NK-92 treated with Interleukin-12 subunit alpha and Interleukin-12 subunit beta, amount 100 ng/mL, for 24 hours (cell line): ENCODE measurements at places on chromosomes 7 and 10.

DNA sequence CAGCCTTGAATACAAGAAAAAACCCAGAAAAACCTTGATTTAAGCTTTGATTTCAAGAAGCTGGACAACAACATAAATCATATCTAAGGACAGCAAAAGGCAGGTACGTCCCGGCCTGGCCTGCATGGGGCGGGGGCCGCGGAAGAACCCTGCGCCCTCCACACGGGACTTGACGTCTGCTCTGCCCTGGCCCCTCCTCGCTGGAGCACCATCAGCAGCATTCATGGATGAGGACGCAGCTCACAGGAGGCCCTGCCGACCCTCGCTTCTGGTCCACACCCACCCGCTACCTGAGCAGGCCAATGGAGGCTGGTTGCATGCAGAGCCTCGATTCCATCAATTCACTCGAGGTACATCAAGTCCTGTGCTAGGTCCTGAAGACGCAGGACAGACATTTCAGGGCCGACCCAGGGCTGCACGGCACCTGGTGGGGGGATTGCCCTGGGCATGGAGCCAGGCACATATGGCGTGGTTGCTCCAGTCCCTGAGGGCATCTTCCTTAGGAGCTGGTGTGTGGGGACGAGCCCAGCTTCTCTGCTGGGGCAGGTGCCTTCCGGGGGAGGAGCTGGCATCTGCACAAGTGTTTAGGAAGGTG lies 63.1 kb upstream of the NKX6-2 start:
- DNase-seq = no peak

GRCh38 chr7:149569726-149570422 lies 72.3 kb upstream of the ZNF746 start:
- DNase-seq = no peak

DNA sequence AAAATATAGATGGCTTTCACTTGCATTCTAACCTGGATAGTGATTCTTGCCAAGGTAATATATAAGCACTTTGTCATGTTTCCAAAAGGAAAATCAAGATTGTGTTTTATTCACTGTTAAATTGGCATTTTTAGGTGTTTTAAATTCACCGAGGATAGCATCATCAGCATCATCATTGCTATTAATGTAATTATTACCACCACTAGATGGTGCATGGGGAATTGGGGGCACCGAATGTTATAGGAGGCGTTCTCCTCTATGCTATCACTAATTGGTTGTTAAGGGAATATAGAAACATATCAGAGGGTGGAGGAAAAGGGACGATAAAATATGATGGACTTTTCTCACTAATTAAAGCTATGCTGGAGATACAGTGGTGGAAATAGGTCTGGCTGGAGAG lies 95.5 kb downstream of the CELF2 start:
- DNase-seq = no peak

DNA sequence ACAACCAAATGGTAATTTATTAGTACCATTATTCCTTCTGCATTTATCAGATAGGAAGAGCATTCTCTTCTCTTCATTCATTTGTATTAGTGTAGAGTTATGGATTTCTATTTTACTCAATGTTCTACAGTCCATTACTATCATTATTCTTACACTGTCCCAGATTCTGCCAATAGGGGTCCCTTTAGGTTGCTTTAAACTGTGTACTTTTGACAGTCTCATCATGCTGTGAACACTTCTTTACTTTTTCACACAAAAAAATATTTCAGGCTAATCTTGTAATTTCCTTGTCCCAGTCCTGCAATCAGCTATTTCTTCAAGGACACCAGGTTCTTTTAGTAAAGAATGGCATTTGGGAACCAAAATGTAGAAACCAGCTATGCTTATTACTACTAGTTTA lies 99.3 kb downstream of the ZNF248 start:
- DNase-seq = no peak

DNA sequence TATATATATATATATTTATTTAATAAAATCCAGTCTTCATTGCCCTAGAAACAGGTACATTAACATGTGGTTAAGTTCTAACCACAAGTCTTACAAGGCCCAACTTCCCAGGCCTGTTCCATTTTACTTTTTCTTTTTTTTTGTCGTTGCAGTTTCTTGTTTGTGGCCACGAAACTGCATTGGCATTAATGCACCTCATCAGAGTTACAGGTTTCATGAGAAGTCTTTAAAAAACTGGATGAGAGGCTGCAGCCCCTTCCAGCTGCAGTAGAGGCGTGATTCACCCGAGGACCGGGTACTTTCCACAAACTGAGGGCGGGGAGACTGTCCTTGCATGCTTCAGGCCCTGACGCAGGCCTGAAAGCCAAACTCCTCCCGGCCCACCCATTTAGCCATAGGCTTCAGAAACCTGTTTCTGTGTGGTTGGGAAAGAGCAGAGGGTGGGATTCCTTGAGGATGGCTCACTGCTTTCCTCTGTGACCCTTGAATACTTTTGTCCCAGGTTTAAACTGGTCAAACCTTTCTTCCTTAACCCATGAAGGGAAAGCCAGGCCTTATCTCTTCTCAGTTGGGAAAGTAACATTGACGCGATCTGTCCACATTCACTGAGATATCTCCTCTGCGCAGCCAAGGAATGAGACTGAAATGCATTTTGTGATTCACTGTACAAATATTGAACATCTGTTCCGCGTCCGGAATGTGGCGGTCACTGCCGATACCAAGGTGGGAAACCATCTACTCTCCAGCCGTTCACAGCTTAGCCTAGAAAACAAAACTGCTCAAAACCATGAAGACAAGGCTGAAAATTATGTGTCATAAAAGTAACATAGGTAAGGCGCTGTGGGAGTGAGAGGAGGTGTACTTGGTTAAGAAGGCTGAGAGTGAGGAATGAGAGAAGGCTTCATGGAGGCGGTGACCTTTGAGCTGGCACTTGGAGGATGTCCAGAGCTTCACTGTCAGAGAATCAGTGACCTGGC lies 311.7 kb downstream of the GATA3 start:
- DNase-seq = peak; percentile 13

DNA sequence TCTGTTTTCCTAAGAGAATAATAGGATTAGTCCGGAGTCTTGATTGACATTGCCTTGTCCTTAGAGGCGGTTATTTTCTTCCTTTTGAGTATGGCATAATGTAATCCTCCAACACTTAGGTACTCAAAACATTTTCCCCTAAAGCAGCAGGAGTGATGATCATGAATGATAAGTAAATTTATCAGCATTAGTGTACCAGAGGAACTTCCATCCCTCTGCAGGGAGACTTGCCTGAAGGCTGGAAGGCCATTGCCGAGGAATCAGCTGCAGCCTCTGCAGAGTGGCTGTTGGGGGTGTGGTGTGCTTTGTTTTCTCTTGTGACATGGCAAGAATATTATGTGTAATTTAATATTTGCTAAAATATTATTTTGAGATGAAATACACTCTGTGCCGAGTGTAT lies 56.8 kb downstream of the RAB11FIP2 start:
- DNase-seq = no peak
